NCI-H1417 (cell line): ENCODE measurements at places on chromosomes 5 and 9.

GRCh38 chr5:14386884-14387624, 194.5 kb upstream of the OTULINL start:
- no peak for DNase-seq

GRCh38 chr5:149517461-149518122, 33.6 kb downstream of the CSNK1A1 start:
- DNase-seq = no peak

GRCh38 chr5:7436521-7436920, 40.6 kb downstream of the ADCY2 start:
- DNase-seq = no peak

GRCh38 chr5:10762776-10763500, 1.9 kb upstream of the DAP start:
- DNase-seq = no peak

GRCh38 chr5:15248731-15249130, 251.2 kb upstream of the FBXL7 start:
- DNase-seq = no peak

- DNase-seq = no peak
These were observed 1.5 kb downstream of the CCNO start for GRCh38 chr5:55231919-55232270.

- DNase-seq = peak; percentile 81
These were observed 214.3 kb downstream of the GNA14 start for GRCh38 chr9:77433675-77434445.

DNA sequence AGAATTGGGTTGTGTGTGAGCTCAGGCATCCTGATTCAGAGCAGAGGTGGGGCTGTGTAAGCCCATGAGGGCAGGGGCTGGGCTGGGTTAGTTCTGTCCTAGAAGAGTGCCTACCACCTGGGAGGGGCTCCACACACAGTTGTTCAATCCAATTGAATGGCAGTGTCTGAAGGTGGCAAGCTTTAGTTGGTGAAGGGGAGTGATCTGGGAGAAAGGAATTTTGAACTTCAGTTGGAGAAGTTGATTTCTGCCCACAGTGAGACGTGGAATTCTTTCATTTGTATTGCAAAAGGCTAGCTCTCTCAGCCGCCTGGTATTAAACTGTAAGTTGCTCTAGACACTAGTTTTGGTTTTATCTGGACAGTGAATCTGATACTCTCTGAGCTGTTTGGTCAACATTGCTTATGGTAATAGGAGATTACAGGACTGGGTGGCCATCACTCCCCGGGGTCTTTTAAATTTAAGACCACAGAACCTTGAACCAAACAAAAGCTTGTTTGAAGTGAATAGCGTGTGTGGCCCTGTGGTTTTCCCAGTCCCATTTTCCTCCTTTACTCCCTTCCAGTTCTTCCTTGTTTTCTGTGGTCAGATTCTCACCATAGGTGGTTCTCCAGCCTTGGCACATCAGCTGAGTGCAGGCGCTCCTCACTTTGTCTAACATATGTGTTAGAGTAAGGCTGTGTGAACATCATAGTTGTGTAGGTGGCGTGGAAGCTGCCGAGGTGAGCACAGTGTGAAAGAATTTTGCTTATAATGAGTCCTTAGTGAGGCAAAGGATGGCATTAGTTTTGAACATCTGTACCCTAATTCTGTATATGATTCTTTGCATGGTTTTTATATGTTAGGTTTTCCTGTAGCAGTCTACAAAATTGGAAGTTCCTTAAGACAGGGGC, 78.0 kb downstream of the ARHGAP26 start:
- no peak for DNase-seq

DNA sequence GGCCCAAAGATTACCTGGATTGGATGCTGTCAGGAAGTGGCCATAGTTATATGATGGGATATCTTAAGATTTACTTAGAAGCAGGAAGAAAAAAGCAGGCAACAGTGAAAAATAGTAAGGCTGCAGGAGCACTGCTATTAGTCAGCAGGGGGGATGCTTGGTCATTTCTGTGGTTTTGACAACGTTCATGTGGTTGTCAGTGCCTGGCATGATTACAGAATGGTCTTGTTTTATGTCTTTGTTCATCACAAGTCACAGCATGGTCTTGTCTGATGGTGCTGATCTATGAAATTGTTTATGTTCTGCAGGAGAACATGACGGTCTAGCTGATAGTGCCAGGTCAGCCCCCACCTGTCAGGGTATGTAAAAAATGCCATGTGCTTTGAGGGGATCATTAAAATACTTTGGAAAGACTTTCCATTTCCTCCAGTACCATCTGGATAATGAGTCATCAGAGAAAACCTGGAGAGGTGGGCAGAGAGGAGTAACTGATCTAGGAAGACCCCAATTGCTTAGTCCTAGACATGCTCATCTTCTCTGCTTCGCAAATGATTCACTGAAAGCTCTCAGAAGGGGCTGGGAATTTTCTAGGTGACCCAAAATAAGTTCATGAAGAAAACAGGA, 48.5 kb downstream of the PLGRKT start:
- no peak for DNase-seq

DNA sequence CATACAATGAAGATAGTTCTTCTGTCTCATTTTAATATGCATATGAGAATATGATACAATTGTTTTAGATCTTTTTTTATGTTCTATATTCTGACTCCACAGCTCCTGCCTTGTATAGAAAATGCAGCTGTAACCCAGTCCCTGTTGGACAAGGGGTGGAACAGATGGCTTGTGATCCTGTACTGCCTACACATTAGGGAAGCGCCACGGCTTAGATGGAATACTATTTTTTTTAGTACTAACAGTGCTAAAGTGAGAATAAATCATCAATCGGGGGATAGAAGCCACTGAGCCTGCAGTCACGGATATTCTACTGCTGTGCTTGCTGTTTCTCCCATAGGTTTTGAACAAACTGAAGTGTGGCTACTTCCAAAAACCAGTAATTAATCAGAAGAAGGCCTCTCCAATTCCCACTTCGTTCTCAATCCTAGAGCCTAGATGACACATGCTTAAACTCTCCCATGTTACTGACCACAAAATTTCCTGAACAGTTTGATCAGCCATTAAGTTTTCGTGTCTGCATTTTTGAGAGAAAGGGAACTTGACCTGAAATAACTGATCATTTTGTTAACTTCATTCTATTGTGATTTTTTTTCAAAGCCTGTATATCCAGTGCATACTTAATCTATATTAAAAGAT, 150.3 kb downstream of the CDH18 start:
- no peak for DNase-seq

DNA sequence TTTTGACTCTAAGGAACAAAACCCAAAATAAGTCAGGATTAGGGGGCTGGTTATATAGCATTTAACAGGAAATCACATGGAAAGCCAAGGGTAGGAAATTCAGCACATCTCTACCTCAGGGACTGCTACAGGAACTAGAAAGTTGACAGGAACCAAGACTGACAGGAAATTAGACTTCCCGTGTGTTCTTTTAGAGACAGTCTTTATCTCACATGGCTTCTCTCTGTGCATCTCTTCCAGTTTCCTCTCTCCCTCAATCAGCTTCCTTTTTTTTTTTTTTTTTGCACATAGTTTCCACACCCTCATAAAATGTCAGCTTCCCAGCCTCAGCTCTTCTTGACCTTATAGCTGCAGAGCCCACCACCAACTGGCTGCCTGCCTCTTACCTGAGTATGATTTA, 4.8 kb downstream of the RECK start:
- DNase-seq = no peak

DNA sequence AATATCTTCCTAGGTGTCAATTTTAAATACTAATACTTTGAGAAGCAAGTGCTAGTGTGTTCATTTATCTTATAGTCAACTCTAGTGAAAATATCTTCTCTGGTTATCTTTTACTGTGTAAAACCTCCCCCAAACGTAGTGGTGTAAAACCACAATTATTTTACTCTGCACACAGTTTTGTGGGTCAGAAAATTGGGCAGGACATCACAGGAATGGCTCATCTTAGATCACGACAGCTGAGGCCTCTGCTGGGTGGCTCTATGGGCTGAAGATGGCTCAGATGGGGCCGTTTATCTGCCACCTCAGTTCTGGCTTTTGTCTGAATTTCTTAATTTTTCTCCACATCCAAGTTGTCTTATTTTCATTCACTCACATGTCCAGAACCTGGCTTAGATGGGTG, 457.2 kb upstream of the ACTBL2 start:
- DNase-seq = no peak

- DNase-seq = no peak
These were observed 128.2 kb upstream of the SLC44A1 start for GRCh38 chr9:105116052-105116868.

GRCh38 chr5:125112196-125112595, 365.8 kb upstream of the ZNF608 start:
- no peak for DNase-seq

- no peak for DNase-seq
These were observed 24.4 kb upstream of the VDAC1 start for GRCh38 chr5:134029156-134029555.

- DNase-seq = no peak
These were observed 487.7 kb downstream of the GADD45G start for GRCh38 chr9:90092508-90092907.

- DNase-seq = peak; percentile 20
These were observed 1.5 kb upstream of the ANKHD1 start for GRCh38 chr5:140399979-140400729.

GRCh38 chr5:133977858-133978257, 9.4 kb upstream of the C5orf15 start:
- DNase-seq = no peak

- no peak for DNase-seq
These were observed 24.9 kb upstream of the GADD45G start for GRCh38 chr9:89579741-89580385.

- DNase-seq = no peak
These were observed 1.7 kb upstream of the RABL6 start for GRCh38 chr9:136806067-136806466.

DNA sequence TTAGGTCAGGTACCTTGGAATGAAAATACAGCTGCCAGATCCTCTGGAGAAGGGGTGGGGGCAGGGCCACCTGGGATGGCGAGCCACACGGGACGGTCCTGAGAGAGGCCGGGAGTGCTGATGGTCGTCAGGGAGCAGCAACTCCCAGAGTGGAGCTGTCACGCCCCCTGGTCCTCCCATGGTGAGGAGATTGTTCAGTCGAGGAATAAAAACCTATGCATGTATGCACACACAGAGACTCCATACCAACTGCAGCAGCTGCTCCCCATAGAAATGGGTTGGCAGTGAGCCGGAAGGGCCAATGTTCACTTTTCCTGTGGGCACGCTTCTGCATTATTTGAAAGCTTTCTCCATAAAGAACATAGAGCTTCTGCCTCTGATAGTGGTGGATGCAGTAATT, 45.2 kb upstream of the SEMA4D start:
- DNase-seq = no peak

- no peak for DNase-seq
These were observed 417 bp downstream of the GABBR2 start for GRCh38 chr9:98708103-98708932.

DNA sequence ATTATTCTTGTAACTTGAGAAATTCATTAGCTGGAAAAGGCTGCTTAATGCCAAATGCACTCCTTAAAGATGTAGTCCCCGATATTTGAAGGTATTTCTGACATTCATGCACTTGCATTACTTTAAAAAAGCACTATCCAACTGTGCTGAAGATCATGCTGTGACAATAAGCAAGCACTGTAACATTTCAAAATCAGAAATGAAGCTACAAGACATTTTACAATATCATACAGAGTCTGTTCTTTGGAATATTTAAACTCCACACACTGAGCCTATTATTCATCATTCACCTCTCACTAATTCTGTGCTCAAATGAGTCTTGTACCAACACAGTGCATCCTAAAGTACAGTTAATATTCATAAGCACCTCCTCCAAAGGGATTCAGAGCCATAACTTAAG, 413.2 kb downstream of the CETN3 start:
- DNase-seq = no peak

- DNase-seq = peak; percentile 22
These were observed 248.6 kb upstream of the ANKRD55 start for GRCh38 chr5:56481428-56482357.

DNA sequence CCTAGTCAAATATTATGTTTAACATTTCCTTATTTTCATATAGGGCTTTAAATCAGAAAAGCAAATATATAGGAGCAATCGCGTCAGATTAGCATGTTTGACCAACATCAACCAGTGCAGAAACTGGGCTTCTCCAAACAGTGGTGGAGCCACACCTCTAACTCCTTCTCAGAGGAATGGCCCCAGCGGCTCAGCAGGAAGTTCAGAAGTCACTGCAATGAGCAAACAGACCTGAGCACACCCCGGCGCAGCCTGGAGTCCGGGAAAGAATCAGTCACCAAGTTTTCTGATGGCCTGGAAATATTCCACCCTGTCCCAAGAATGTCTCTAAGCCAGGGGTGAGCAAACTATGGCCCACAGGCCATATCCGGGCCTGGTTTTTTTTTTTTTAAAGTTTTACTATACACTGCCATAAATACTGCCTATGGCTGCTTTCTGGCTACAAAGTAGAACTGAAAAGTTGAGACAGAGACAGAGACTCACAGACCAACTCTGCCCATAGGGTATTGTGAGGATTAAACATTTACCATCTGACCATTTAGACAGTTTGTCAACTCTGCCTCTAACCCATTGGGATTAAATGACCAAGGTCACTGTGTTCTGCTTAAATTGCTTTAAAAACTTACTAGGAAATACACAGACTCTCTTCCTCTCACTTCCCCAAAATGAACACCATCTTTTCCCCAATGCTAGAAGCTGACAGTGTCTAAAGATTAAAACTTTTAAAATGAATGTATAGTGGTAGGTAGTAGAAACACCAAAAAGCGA, 5.4 kb downstream of the GOLM1 start:
- DNase-seq = peak; percentile 76

DNA sequence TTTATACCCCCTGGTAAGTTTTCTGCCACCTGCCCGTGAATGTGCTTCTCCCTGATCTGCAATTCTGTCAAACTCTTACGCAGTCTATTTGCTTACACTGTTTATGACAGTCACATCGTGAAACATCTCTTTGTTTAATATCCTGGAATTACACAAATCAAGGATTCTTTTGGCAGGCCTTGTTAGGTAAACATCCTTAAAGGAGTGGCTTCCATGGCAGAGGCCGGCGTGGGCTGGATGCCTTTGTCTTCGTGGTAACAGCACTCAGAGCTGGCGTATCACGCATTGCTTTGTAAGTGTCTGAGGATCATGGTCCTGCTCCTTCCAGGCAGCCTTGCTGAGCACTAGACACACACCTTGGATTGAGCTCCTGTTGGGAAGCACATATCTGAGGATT, 145.7 kb downstream of the IRX1 start:
- DNase-seq = no peak

DNA sequence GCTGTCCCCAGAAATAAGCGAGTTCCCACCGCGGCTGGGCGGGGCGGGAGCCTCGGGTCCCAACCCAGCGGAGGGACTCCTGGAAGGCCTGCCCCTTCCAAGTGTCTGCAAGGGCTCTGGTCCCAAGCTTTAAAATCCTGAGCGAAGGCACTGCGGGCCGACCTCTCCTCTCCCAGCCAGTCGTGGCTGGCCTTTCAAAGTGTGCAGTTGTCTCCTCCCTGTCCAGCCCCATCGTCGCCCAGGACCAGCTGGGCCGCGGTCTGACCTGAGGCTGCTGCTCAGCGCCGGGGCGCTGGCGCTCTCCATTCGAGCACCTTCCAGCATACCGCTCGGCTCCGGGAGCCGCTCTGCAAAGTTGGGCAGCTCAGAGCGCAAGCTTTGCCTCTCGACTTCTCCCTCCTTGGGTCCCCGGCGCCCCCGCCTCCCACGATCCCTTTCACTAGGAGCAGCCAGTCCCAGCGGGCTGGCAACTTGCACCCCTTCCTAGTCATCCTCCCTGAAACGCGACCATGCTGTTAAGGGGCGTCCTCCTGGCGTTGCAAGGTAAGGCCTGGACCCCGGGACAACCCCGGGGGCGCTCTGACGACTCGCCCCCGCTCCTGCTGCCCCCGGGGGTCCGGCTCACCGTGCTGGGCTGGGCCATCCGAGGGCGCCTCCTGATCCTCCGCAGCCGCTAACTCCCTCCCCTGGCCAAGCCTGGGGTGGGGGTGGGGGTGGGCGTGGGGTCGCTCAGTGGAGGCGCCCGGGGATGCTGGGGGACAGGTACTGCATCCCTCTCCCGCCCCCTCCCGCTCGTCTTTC, at the start of gene MAMDC2:
TSS of gene MAMDC2 (plus strand) at position 160 of the 801 bp plus-strand sequence. CDS start at position 510, 350 bp downstream.
- peak; percentile 56 for DNase-seq
